Endothelial cell of umbilical vein (primary cell): ENCODE measurements at places on chromosomes 7 and 10.

DNA sequence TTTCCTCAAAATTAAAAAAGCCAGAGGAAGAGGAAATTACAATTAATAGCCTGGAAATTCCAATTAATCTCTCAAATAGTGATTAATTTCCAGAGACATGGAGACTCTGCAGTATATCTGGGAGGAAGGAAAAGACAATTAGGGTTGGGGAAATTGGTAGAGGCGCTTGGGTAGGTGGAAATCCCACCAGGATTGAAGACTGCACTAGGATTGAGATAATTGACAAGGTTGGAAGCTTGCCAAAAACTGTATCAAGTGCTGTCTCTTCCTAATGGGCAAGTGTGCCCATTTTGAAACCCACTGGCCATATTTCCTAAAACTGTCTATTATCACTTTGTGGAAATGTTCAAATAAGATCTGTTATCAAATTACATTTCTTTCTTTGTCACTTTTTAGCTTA, 21.6 kb downstream of the CHN2 start:
- DNase-seq = no peak

- DNase-seq = peak; percentile 60
Observed at GRCh38 chr7:140625908-140626868, 14.4 kb downstream of the DENND2A start.

DNA sequence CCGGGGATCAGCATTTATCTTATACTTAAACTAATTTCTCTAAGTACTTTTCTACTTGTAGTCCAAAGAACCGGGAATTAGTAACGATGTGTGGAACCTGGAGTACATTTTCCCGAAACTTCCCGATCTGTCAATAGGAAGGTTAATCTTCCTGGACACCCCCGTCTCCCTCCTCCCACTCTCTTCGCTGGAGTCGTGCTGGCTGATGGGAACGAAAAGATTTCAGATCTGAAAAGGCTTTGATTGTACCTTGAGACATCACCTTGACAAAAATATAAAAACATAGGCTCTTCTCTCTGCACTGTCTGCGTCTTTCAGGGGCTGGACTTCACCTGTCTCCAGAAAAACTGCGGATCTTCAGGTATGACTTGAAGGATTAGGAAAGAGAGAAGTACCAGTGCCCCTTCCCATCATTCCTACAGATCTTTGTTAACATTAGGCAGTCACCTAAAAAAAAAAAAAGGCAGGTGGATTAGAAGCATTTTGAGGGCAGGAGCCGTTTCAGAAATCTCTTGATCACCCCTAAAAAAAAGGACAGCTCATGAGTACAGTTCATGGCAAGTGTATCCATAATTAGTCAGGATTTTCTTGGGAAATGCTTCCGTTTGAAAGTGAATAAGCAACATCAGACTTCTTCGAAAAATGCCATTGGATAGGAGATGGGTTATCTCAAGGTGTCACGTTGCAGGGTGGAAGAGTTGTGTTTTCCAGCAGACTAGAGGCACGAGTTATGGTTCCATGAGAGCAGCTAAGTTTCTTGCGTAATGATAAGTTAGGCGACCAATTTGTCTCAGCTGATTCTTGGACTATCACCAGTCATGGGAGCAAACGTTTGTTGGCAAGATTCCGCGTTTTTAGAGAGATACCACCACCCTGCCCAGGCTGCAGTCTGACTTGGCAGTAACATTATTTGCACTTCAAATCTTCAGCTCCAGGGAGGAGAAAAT, 7.8 kb upstream of the BAMBI start:
- DNase-seq = no peak

GRCh38 chr7:7934945-7935344, 33.7 kb upstream of the GLCCI1 start:
- DNase-seq = no peak

GRCh38 chr10:29276251-29276850, 12.5 kb upstream of the LYZL1 start:
- DNase-seq = no peak

DNA sequence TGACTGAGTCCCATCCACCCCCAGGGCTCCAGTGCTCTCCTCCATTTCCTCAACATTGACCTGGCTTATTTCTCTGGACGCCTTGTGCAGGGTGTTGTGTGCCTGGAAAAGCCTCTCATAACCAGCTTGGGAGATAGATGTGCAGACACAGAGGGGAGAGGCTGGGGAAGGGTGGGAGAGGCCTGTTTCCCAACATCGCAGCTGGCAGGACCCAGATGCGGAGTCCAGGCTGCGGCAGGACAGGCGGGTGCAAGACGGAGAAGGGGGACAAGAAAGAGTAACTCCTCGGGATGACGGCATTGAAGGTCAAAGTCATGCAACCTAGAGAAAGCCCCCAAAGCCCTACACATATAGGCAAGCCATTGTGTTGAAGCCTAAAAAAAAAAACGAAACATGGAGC, 54.1 kb upstream of the ANTXRL start:
- DNase-seq = no peak

DNA sequence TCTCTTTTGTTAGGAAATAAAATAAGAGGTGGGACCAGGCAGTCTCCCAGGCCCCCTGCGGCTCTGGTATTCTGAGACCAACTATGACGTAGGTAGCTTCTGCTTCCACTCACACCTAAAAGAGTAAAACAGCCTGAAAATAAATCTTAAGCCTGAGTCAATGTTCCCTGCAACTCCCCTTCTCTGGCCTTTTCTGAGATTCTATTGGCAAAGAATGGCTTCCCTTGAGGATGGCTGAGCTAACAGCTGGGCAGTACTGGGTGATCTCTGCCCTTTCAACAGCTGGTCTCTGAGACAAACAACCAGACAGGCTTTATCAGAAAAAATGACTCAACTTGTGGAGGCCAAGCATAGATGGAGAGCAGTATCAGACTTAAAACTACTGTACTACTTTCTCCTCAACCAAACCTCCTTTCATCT, 58.7 kb downstream of the CREB3L2 start:
- peak; percentile 79 for DNase-seq

- DNase-seq = peak; percentile 48
Observed at GRCh38 chr10:103980288-103980906, 13.5 kb downstream of the SLK start.

DNA sequence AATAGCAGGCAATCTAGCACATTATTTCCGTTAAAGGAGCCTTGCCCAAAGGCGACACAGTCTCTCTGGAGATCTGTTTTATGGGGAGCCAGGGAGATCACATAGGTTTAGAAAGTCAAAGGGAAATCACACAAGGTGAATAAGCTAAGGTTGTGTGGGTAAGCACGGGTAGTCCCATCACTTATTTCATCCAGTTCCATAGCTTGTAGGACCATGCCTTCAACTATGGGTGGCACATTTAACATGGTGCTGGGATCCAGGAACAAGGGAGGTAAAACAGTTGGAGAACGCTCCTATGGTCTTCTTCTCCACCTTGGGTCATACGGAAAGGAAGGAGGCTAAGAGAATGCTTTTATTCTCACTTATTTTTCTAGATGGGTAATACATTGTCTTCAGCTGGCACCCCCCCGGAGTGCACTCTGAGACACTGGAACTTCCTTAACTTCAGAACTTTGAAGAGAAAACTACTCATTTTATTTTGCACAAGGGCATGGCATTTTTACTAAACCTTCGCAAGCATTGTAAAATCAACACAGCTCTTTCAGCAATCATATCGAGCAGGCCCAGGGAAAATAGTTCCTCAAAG, 435.4 kb downstream of the KIF20B start:
- no peak for DNase-seq

- no peak for DNase-seq
Observed at GRCh38 chr10:67925449-67926005, 41.1 kb downstream of the SIRT1 start.

DNA sequence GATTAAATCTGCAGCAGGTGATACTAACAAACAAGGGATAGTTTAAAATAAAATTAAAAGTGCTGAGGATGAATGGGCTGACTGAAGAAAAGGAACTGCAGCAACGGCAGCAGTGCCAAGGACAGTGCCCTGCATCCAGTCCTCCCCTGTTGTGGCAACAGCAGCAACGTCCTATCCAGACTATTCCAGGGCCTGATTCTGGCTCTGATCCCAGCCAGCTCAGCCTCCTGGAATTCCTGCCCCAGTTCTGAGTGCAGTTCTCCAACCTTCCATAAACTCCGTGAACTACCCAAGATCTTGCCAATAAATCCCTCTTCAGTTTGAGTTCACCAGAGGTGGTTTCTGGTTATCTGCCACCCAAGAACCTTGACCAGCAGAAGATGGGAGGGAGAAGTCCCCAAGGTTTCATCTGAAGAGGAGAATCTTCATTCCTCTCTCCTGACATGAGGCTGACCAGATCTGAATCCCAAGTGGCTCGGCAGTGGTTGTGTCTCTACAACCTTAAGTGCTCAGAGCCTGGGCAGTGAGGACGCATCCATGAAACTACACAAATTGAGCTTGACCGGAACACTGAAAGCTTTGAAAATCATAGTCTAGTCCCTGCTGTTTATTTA, 115.8 kb downstream of the SORBS1 start:
- peak; percentile 84 for DNase-seq

GRCh38 chr7:63054191-63054661, 944.4 kb upstream of the ZNF722 start:
- no peak for DNase-seq

- DNase-seq = no peak
Observed at GRCh38 chr7:36887233-36887632, 162.9 kb upstream of the AOAH start.

DNA sequence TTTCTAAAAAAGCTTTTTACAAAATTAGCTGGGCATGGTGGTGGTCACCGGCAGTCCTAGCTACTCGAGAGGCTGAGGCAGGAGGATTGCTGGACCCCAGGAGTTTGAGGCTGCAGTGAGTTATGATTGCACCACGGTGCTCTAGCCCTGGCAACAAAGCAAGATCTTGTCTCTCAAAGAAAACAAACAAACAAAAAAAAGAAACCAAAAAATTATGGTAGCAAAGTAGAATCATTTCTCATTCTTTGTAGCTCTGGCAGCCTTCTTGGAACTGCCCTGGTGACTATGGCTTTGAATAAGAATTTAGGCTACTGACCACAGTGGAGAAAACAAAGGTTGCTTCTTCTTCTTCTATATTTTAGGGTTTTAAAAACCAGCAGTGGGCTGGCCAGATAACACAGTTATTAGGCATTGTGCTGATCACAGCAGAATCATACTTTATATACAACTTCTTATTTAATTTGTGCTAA, 41.9 kb upstream of the PRKAR2B start:
- DNase-seq = no peak

- no peak for DNase-seq
Observed at GRCh38 chr10:51008346-51008745, 65.9 kb upstream of the PRKG1 start.

- no peak for DNase-seq
Observed at GRCh38 chr7:130272381-130273080, 5.9 kb downstream of the CPA2 start.

- no peak for DNase-seq
Observed at GRCh38 chr7:101913851-101914250, 96.4 kb downstream of the CUX1 start.

GRCh38 chr10:70699659-70700174, 27.4 kb downstream of the ADAMTS14 start:
- no peak for DNase-seq

DNA sequence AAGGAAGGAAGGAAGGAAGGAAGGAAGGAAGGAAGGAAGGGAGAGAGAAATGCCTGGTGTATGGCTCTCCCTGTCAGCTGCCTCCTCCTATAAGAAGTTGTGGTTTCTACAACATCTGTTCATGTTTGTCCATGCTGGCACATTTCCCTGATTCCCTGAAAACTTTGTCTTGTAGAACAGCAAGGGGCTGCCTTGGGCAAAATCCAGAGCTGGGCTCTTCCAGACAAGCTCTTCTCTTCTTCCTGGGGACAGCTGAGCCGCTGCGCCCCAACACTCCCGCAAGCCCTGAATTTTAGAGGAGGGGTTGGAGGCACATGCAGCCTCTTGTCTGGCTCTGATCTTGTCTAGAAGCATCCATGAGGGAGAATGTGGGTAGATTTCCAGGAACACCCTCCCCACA, 282.0 kb upstream of the ADARB2 start:
- DNase-seq = no peak

DNA sequence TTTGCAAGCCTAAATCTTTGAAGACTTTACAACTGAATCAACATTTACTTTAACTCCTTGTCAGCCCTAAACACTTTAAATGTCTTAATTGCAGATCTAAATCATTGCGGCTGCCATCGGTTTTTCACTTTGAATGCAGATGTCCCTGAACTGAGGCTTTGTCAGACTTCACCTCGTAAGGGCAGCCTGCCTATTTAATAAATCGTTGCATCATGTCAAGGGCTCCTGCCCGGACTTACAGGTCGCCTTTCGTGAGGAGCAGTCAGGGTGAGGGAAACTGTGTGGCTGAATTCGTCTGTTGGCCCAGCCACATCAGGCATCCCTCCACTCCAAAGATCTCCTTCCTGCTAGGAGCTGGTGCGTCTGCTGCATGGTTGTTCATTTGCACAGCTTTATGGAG, 368.2 kb upstream of the NPVF start:
- DNase-seq = no peak

DNA sequence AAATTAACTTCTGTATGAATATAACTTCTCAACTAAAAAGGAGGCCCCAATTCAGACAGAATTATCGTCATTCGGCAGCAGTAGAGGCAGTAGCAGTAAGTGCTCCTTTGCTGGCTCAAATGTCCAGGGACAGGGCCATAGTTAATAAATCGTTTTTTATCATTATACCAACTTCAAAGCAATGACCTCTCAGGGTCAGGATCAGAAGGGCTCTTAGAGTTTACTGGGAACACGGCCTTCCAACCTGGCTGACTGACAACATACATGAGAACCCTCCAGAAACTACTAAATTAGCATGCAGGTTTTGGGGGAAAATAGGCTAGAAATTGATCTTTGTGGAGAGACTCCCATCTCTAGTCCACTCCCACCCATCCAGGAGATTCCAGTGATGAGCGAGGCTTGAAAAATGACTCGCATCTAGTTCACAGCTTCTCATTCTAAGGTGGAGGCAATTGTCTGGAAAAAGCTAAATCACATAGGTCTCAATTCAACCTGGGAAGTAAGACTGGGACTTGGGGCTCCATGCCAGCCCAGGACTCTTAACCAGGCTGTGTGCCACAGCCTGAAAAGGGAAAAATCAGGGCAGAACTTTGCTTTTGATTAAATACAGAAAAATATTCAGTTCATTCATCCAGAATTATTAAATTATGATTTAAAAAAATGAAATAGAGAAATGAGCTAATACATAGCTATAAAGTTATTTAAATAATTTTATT, 84.6 kb downstream of the ABLIM1 start:
- no peak for DNase-seq

DNA sequence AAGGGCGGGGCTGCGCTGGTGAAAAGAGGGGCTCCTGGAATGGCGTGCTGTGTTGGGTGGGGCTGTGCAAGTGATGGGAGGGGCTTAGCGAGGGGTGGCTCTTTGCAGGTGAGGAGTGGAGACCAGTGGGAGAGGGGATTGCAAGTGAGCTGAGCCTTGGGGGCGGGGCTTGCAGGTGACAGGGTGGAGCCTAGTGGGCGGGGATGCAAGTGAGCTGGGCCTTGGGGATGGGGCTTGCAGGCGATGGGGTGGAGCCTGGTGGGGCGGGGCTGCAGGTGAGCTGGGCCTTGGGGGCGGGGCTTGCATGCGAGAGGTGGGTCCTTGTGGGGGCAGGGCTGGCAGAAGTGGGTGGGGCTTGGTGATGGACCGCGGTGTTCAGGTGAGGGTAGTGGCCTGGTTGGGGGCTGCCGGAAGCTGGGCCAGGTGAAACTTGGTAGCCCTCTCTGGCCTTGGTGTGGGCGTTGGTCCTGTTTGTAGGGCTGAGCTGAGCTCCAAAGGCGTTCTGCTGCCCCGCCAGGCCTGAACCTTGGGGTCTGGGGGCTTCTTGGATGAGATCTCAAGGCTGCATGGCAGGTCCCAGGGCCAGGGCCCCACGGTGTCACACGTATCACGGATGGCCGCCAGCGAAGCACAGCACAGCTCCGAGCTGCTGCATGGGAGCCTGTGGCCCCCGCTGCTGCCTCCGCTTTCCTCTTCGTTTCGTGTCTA, 743 bp upstream of the PITRM1 start:
- DNase-seq = no peak
